ENCODE measurements at places on chromosomes 5 and 9.

DNA sequence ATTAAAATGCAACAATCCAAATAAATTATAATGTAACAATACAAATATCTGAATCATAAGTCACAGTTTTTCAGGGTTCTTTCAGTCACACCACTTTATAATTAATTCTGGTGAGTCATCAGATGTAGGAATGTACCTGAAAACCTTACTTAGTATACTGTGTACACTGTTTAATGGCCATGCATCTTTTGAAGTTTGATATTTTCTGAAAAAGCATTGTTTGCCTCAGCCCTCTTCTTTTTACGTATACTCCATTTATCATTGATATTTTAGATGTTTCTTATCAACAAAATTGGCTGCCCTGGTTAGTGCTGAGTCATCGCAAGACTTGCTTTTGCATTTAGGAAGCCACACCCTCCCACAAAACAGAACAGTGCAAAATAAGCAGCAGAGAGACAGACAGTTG lies 218.6 kb downstream of the PJA2 start:
- H3K36me3 ChIP-seq = no peaks in the 10 kb centered on the region
- H3K27me3 ChIP-seq = no peaks in the 10 kb centered on the region
- no peak overlapping the region for H3K4me3 ChIP-seq
- no peaks in the 10 kb centered on the region for H3K4me1 ChIP-seq
- H3K27ac ChIP-seq = no peak overlapping the region
- no peak for DNase-seq

- no peak overlapping the region for H3K4me3 ChIP-seq
- no peaks in the 10 kb centered on the region for H3K27me3 ChIP-seq
- H3K4me1 ChIP-seq = peaks cover 70% of the 10 kb centered on the region
- no peak overlapping the region for H3K27ac ChIP-seq
- H3K36me3 ChIP-seq = no peaks in the 10 kb centered on the region
- DNase-seq = no peak
Measured at GRCh38 chr5:56839062-56839461, 23.7 kb downstream of the MAP3K1 start.

DNA sequence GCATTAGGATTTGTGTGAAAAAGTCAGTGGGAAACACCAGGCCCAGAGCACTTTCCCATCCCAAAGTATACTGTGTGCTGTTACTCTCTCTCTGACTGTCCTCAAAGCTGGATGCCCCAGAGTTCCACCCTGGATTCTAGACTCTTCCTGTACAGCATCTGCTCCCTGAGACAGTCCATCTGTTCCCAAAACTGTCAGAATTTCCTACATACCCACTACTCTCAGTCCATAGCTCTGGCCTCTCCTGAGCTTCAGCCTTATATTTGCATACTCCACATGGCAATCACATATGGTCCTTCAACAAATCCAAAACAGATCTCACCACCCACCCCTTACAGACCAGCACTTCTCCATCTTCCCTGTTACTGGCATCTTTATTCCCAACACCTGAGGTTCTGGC lies 9.5 kb downstream of the ELP1 start:
- no peaks in the 10 kb centered on the region for H3K27me3 ChIP-seq
- H3K4me1 ChIP-seq = no peaks in the 10 kb centered on the region
- no peak for DNase-seq
- peaks cover 63% of the 10 kb centered on the region for H3K36me3 ChIP-seq
- H3K27ac ChIP-seq = no peak overlapping the region

DNA sequence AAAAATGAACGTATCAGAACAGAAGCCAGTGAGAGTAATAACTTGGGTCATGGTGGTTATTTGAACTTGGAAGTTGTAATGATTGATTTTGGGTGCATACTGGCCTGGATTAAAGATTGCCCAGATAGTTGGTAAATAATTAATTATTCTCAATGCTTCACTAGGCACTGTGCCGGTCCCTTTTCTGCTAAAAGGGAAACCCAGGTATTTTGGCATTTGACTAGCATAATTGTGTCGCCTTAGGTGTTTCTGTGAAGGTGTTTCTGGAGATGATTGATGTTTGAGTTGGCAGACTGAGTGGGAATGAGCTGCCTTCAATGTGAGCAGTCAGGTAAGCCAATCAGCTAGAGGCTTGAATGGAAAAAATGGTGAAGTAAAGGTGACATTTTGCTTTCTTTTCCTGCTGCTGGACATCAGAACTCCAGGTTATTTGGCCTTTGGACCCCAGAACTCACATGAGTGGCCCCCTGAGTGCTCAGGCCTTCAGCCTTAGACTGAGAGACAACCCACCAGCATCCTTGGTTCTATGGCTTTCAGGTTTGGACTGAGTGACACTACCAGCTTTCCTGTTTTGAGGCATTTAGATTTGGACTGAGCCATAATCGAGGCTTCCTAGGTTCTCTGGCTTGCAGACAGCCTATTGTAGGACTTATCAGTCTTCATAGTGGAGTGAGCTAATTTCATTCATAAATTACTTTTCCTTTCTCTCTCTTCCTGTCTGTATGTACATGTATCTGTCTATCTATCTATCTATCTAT lies 120.7 kb upstream of the PAPPA start:
- no peaks in the 10 kb centered on the region for H3K36me3 ChIP-seq
- H3K27ac ChIP-seq = no peak overlapping the region
- no peak overlapping the region for H3K4me3 ChIP-seq
- no peak for DNase-seq

- DNase-seq = no peak
- no peaks in the 10 kb centered on the region for H3K27me3 ChIP-seq
- no peaks in the 10 kb centered on the region for H3K36me3 ChIP-seq
- no peak overlapping the region for H3K4me3 ChIP-seq
- H3K4me1 ChIP-seq = no peaks in the 10 kb centered on the region
- no peak overlapping the region for H3K27ac ChIP-seq
Measured at GRCh38 chr5:153516504-153517240, 26.2 kb downstream of the GRIA1 start.

- H3K27me3 ChIP-seq = no peaks in the 10 kb centered on the region
- no peak overlapping the region for H3K4me3 ChIP-seq
- H3K36me3 ChIP-seq = no peaks in the 10 kb centered on the region
- no peak for DNase-seq
- no peak overlapping the region for H3K27ac ChIP-seq
Measured at GRCh38 chr5:124587280-124587679, 159.2 kb downstream of the ZNF608 start.

DNA sequence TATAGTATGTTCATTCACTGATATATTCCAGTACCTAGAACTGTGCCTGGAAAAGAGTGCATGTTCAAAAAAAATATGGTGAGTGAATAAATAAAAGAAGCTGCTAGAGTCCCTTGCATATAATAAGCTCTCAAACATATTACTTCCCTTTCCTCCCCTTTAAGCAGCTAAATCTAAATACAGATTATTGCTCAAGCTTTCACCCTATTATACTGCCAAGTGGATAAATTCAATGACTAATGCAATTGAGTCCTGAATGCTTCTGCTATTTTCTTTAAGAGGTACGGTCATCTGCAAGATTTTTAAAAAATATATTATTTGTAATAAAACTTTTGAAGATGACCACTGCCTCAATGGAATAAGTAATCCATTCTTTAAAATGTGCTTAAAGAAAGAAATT lies 248.4 kb downstream of the PLK2 start:
- H3K27me3 ChIP-seq = no peaks in the 10 kb centered on the region
- no peak for DNase-seq
- H3K27ac ChIP-seq = no peak overlapping the region
- H3K4me3 ChIP-seq = no peak overlapping the region
- H3K36me3 ChIP-seq = no peaks in the 10 kb centered on the region
- H3K4me1 ChIP-seq = no peaks in the 10 kb centered on the region

DNA sequence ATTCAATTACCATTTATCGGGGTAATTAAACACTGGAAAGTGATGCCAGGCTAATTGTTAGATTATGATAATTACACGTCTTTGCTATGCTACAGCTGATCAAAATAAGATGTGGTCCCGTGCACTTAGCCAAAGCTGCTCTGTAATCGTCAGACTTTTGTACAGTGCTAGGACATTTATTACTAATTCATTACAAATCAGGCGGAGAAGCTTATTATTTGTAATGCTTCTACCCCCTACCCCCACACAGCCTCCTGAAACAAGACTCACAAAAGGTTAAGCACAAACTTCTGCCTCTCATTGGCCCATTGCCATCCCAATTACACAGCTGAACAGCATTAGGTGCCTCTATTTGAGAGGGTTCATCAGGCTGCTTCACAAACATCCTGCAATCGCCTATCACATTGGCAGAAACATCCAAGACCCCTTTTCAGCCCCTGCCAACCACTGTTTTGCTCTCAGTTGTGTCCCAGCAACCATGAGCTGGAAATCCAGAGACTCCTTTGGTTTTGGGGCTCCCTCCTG lies 232.7 kb downstream of the EFNA5 start:
- H3K27me3 ChIP-seq = no peaks in the 10 kb centered on the region
- DNase-seq = no peak

DNA sequence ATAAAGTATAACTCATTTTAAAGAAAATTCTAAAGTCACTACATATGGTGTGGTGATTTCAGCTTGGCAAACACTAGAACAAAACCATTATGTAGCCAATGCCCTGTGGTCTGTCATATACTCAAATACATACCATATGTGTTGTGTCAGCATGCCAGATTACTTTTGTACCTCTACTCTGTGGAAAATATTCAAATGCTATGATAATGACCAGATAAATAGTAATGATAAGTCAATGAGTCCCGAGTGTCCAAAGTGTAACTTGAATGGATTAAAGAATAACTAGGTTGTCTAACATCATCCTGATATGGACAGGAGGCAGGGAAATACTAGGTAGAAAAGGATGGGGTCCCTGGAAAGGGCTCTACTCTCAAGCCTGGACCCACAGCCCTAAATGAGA lies 58.0 kb upstream of the IL6ST start:
- no peak overlapping the region for H3K4me3 ChIP-seq
- H3K27ac ChIP-seq = no peak overlapping the region
- no peaks in the 10 kb centered on the region for H3K36me3 ChIP-seq
- no peak for DNase-seq

DNA sequence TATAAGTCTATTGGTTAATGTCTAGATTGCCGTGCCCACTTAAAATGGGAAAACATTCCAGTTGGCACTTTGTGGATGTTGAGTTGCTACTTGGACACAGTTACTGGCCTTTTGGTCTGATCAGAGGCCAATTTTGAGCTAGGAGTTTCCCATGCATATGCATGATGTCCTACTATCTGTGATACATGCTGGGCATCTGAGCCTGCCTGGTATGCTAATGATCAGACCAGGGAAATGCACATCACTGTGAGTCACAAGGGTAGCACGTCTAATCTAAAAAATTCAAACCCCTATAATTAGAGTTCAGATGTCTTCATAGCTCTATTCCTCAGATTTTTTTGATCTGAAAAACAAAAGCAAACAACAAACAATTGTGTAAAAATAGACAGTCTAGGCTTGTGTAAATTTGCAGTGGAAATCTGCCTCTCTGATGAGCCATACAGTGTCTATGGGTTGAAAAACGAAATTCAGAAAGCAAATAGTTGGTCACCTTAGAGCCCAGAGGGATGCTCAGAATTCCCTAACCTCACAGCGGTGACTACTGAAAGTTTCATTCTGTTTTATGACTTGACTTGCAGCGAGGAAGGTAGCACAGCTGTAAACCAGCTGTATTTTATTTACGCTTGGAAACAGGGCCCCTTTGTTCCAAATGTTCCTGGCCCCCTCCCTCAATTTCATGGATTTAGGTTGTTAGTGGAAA lies 37.3 kb downstream of the PALM2AKAP2 start:
- H3K4me3 ChIP-seq = no peak overlapping the region
- H3K27ac ChIP-seq = no peak overlapping the region
- no peaks in the 10 kb centered on the region for H3K36me3 ChIP-seq
- H3K27me3 ChIP-seq = no peaks in the 10 kb centered on the region
- no peak for DNase-seq
- H3K4me1 ChIP-seq = no peaks in the 10 kb centered on the region

DNA sequence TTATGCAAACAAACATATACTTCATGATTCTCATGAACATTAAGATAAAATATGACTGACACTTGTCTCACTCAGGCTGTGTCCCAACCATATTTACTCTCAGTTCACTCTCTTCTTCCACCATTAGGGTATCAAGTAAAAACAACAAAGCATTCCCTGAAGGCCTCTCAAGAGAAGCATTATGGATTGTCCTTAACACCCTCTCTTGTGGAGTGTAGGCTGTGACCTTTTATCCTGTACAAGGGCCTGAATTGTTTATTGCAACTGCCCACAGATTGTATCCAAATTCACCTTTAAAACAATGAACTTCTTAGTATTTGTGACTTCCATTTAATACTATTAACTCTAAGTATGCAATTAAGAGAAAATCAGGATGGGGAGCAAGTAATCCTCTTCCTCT lies 78.1 kb downstream of the RICTOR start:
- peaks cover 2% of the 10 kb centered on the region for H3K36me3 ChIP-seq
- no peaks in the 10 kb centered on the region for H3K27me3 ChIP-seq
- no peak overlapping the region for H3K4me3 ChIP-seq
- no peak overlapping the region for H3K27ac ChIP-seq
- peaks cover 3% of the 10 kb centered on the region for H3K4me1 ChIP-seq

DNA sequence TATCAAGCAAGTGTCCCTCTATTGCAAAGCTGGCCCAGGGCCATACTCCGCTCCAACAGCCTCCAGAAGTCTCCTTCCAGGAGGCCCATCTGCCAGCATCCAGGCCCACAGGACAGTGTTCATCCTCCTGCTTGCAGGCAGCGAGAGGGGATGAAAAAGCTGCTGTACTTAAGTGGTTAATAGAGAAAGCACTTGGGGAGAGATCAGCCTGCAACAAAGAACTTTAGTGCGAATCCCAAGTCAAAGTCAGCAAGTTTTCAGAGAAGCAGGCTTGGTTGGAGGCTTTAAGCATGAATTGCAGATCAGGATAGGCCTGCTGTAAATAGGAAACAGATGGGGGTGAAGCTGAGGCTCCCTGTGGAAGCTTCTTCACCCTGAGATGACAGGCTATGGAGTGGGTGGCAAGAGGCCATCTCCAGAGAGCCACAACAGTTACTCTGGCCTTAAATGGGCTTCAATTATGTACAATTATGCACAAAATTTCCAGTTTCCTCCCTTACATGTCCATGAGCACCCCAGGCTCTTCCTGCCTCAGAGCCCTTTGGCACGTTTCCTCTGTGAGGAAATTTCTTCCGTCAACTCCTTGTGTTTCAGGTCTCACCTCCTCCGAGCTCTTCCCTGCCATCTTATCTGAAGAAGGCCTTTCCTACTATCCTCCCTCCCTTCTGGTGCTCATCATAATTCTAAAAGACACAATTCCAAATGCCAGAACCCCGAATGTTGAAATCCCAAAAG lies 98.0 kb upstream of the NR3C1 start:
- H3K36me3 ChIP-seq = no peaks in the 10 kb centered on the region
- no peak overlapping the region for H3K27ac ChIP-seq
- no peak for DNase-seq
- H3K27me3 ChIP-seq = no peaks in the 10 kb centered on the region
